ENCODE measurements at places on chromosomes 11 and 22.

DNA sequence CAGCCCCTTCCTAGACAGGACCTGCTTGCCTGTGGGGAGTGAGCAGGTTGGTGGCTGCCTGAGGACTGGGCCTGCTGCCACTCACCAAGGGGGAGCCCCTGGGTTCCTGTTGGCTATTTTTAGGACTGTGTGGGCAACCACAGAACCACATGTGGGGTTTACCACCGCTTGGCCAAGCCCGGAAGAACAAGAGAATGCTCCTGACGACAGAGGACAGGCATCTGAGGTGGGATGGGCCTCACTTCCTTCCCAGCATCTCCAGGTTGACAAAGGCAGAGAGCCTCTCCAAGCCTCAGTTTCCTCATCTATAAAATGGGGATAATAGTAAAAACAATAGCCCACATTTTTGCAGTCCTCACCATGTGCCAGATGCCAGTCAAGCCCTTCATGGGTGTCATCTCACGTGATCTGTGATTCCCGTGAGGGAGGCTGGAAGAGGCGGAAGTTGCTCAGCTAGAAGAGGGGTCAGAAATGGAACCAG, 43.6 kb downstream of the LRRC32 start:
- DNase-seq, result no peak

DNA sequence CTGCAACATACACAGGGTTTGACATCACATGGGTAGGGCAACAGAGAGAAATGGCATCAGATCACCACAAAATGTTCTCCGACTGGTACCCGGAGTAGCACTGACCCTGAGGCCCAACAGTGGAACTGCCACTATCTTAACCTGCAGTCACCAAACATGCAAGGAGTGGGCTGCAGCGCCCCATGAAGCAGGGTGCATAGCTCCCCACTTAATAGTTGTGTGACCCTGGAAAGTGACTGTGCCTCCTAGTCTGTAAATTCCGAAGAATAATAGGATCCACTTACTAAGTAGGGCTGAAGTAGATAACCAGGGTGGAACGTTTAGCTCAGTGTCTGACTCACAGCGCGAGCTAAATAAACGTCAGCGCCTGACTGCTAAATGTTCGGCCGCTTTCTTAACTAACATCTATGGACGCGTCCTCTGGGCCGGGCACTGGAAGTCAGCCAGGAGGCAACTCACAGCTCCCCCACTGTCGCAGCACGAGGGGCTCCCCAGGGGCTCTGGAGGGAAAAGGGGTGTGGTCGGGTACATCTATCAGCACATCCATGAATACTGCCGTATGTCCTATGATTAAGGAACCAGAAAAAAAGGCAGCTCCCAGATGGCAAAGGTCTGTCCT, 777 bp downstream of the LTO1 start:
- DNase-seq, result no peak

DNA sequence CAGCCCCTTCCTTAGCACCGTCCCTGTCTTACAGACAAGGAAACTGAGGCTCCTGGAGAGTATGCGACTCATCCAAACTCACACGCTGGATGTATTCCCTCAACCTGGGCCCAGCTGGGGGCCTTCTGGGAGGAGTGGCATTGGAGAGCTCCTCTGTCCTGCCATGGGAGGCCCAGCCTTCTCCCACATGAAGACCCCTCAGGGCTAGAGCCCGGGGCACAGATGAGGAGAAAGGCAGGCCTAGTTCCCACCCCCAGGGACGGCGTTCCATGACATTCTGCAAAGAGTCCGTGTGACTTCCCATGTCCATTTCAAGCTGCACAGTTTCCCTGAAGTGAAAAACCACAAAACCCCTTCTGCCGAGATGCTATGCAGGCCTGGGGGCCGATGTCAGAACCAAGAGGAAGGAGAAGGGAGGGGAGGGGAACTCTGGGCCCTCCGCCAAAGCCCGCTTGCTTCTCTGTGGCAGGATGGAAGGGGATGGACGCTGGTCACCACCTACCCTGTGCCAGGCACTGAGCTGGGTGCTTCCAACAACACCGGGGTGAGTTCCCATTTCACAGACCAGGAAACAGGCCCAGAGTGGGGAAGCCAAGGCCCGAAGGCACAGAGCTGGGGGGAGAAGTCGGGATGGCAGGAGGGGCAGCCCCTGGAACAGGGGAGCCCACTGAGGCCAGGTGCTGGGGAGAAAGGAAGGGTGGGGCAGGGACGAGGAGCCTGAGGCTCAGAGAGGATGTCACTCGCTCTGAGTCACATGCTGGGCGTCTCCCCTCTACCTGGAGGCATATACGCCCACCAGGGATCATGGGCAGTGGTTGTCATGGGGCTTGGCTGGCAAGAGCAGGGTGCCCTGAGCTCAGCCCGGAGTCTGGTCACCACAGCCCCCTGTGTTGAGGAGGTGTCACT, 15.7 kb downstream of the RAC2 start:
- DNase-seq, result no peak

- DNase-seq, result no peak
Measured at GRCh38 chr11:109307366-109307765, 114.6 kb upstream of the C11orf87 start.

DNA sequence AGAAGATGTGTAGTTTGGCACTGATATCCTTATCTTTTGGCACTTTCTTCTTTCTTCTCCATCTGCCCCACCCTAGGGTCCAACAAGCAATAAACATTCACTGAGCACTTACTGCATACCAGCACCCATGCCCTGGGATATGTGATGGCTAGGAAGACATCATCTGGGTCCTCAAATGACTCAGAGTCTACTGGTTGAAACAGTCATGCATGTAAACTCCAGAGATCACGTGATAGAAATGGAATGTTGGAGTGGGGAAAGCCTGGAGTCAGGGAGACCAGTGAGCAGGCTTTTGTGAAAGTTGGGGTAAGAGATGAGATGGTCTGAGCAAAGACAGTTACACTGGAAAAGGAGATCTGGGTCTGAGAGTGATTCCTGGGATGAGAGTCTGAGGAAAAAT, 724.9 kb upstream of the TENM4 start:
- no peak for DNase-seq

DNA sequence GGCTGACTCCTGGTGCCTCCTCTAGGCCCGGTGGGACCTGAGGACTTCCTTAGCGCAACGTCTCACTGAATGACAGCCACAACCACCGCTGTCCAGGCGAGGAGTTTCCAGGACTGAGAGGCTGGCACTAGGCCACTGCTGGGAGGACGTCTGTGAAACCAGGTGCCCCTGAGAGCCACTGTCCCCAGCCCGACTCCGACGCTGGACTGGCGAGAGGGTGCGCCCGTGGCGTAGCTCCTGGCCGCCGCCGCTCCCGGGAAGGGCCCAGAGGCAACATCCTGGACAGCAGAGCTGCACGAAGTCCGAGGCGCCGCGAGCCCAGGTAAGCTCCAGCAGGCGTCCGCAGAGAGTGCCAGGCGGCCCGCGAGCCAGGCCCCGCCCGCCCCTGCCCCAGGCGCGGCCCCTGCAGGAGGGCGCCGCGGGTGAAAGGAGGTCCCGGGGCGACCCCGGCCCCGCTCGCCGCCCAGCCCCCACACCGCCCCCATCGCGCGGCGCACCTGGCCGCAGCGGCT, 525 bp downstream of the DGCR2 start:
- DNase-seq, result peak; percentile 60

GRCh38 chr11:122343210-122343609, 227.2 kb upstream of the BLID start:
- no peak for DNase-seq

Measured in ELF-1 (cell line).